Foreskin keratinocyte (primary cell): ENCODE measurements at places on chromosomes 7 and 10.

DNA sequence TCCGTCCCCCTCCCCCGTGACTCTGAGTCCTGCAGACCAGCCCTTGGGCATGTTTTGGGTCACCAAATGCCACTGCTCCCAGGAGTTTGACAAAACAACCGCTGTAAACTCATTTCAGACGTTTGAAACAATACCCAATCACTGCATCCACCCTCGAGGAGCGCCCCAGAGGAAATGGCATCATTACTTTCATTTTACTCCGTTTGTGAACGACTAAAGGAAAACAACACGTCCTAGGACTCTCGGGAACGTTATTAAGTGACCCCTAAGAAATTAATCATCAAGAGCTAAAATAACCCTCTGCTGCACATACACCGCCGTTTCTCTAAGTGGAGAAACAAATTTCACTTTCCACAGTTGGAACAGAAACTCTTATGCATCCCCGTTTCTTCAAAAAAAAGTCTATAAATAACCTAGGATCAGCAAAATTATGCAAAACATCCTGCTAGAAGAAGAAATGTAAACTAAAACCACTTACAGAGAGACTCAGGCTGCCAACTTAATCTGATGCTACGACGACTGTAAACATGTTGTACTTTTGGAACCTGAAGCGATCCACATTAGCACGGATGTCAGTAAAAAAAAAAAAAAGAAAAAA lies 109.9 kb upstream of the EFCAB10 start:
- peak; percentile 2 for DNase-seq

DNA sequence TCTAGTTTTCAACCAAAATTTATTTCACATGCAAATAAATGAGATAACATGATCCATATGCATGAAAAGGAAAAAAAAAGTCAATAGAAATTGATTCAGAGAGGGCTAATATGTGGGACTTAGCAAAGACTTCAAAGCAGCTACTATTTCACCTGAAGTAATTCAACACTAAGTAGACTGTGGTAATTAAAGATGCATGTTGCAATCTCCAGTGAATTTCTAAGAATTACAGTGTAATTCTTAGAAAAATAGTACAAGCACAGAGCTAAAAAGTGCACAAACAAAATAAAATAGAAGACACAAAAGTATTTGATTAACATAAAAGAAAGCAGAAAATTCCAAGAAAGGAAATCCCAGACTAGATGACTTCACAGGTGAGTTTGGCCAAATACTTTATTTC lies 25.7 kb downstream of the GPR22 start:
- no peak for DNase-seq

DNA sequence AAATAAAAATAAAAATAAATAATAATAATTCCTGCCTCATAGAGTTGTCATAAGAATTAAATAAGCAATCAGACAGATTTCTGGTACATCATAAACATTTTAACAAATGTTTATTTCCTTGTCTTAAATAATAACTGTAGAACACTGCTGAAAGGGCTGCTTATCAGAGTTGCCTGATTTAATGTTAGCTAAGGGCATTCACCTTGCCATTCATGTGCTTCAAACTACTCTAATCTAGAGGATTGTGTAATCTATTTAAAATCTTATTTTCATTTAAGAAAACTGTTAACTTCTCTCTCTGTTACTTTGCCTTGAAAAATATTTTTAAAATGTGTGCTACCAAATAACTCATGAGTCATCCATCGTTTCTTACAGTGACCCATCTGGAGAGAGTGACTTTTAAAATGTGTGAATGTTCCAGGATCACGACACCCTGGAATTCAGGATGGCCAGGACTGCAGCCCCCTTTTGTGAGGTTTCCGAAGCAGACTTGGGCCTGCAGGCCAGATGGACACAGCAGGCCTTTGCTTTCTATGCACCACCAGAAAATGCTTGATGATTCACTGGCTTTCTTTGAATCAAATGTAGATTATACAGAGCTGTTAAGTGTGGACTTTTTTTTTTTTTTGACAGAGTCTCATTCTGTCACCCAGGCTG lies 109.1 kb upstream of the TNS3 start:
- DNase-seq = no peak

GRCh38 chr10:113006656-113007342 lies 56.8 kb downstream of the TCF7L2 start:
- no peak for DNase-seq

GRCh38 chr7:79790656-79791262 lies 337.3 kb upstream of the MAGI2 start:
- no peak for DNase-seq

DNA sequence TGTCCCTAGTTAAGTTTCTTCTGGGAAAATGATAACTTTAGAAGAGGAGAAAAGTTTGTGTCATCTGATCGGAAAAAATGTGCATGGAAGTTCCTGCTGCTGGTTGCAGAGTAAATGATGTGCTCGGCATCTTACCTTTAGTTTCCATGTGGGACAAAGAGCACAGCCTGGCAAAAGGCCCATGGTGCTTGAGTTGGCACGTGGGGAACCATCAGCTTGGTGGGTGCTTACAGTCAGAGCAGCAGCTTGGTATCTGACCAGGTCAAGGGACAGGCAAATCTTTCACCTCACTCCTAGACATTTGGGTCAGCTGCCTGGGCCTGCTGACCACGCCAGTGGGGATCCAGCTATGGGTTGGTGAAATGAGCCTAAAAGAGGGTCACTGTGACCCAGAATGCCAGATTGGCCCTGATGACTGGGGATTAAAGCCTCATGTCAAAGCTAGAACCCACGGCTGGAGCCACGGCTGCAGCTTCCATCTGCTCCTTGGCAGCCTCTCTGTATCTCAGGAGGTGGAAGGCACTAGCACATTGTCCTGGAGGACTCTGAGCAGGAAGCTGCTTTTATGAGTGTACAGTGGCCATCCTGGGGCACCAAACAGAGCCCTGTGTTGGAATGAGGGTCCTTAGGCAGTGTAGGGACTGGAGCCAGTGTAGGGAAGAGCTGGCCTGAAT lies 24.7 kb downstream of the VWC2 start:
- no peak for DNase-seq

DNA sequence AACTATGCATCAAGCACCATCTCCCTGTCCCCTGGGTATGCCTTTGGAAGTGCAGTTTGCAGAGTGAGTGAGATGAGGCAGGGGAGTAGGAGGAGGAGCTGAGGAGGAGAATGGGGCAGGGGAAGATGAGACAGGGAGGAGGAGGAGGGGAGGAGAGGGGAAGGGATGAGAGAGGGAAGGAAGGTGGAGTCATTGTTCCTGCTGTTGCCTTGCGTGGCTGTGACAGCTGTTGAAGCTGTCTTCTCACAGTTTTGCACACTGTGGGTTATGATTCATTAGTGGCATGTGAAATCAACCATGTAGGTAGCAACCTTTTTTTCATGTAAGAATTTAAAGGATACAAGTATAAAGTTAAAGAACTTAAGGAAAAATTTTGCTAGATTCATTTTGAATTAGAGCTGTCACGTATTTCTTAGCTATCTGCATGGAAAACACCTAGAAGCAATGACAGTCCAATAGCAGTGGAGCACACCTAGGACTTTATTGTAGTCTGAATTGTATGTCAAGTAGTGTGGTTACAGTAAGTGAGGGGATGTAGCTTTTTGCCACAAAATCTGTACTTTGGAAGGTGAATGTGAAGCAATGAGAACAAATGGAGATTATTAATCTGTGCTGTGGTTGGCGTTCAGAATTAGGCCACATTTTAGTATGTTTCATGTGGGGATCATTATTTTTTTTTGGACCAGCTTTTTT lies 21.7 kb downstream of the CCM2 start:
- DNase-seq = no peak

DNA sequence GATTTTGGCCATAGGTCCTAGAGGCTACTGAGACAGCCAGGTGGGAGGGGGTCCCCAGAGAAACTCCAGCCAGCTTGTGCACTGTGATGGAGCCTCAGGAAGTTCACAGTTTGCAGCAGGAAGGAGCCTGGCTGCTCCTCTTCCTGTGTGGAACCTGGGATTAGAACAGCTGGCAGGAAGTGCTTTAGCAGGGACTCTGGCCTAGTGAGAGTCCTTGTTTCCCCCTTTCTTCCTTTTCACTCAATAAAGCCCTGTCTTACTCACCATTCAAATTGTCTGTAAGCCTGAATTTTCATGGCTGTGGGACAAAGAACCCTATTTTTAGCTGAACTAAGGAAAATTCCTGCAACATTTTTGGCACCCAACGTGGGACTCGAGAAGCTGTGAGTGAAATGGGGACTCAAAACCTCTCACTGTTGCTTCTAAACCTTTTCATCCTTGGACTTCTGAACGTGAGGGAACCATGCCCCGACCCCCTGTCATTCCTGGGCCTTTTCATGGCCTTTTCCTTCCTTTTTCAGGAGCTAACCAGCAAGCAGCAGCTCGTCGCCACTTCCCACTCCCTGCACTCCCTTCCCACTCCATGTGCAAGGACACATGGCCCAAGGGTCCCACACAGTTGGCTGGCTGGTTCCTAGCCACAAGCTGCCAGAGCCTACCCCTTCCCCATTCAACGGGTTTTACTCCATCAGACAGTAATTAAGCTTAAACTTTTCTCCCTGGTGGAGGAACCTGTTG lies 32.8 kb upstream of the SORCS3 start:
- DNase-seq = no peak

GRCh38 chr10:61623161-61623560 lies 39.6 kb upstream of the CABCOCO1 start:
- DNase-seq = no peak

- DNase-seq = no peak
Measured at GRCh38 chr10:96230527-96230926, 40.8 kb downstream of the BLNK start.

GRCh38 chr10:50846753-50847152 lies 38.7 kb downstream of the A1CF start:
- DNase-seq = no peak

GRCh38 chr10:1538121-1538520 lies 199.2 kb downstream of the ADARB2 start:
- no peak for DNase-seq

GRCh38 chr10:43125274-43125845 lies 12.9 kb upstream of the CSGALNACT2 start:
- no peak for DNase-seq

DNA sequence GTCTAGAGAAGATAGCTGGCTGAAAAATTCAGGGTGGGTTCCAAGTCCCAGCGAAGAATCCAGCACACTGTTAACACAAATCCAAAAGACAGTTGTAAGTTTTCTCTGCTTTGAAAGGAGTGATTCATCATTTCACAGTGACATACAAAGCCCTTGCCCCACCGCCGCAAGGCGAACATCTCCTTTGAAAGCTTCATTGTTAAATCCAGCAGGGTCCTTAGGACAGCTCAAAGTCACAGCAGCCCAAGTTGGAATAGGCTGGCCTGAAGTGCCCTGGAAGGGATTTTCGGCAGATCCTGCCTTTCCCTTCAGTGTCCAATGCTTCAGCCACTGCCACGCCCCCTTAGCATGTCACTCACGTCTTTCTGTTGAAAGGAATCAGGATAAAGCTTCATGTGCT lies 526.1 kb downstream of the CALN1 start:
- no peak for DNase-seq

- DNase-seq = no peak
Measured at GRCh38 chr7:140235114-140235513, 58.3 kb upstream of the KDM7A start.

- DNase-seq = no peak
Measured at GRCh38 chr7:30776971-30777370, 5.8 kb downstream of the MINDY4 start.

DNA sequence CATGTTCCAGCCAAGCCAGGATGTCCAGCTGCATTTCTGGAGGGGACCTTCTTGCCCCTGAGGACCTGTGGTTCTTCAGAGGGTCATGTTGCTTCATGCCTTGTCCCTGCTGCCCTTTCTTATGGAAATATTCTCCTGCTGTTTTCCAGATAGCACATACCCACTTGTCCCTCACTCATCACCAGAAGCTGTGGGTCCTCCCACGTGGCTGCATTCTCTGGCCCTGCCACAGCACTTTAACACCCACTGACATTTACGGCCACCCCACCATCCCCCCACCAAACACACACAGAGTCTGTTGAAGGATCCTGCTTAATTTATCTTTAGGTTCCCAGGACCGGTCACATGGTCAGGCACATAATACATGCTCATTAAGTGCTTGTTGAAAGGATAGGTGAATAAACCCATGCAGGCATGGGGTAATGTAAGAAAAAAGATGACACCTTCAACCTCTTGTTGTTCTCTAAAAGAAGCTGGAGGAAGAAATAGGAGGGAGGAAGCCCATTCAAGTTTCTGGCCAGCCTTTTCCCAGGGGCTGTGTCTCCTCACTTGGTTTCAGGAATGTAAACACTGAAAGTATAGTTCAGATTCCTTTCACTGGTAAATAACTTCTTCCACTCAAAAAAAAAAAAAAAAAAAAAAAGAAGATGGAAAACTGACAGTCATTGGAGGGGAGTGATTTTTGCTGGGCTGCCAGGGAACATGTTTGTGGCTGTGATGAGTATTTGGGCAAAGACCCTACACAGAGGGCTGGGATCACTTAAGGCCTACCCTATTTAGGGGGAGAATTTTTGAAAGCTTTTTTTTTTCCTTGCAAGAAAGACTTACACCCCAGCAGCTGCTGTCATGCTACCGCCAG lies 19.8 kb upstream of the BMPER start:
- no peak for DNase-seq

DNA sequence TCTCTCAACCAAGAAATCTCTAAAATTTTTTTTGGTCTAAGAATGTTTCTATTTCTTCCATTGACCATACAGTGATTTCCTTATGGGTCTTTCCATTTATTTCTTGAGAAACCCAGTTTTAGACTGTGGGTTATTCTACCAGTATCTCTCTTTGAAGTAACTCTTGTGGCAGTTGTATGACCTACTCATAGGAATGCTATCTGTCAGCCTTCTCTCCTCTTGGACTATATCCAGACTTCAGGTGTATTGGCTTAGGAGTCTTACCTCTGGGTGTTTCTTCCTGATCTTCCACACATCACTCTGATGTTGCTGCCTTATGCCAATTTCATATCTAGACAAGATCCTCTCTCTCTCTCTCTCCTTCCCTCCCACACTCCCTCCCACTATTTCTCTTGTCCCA lies 178.1 kb downstream of the BMPER start:
- no peak for DNase-seq

DNA sequence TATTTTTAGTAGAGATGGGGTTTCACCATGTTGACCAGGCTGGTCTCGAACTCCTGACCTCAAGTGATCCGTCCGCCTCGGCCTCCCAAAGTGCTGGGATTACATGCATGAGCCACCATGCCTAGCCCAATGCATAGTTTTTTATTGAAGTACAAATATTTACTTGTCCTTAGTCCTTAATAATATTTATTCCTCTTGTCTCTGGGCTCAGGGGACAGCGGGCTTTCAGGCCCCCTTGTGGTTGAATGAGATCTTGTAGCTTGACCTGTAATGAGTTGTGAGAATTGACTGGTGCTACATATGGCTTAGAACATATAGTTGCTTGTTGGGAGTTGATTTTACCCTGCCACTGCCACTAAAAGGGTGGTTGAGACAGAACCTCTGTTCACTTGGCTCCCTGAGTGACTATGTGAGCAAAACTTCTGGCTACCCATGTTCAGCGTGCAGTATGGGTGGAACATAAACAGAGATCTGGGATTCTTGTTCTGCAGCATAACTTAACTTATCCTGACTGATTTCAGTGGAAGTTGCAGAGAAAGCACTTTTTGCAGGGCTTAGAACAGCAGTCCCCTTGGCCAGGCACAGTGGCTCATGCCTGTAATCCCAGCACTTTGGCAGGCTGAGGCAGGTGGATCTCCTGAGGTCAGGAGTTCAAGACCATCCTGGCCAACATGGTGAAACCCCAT lies 14.9 kb downstream of the CCL26 start:
- no peak for DNase-seq

GRCh38 chr10:77511498-77512218 lies 126.0 kb downstream of the KCNMA1 start:
- no peak for DNase-seq
